CD4-positive, alpha-beta memory T cell (primary cell): ENCODE measurements at places on chromosomes 4 and X. TPM values are rescaled to one million over a fixed set of nuclear protein-coding genes. Genes with fewer than 3 reads are reported as not detected.

Gene PROM1
- not detected for total RNA-seq

Gene SLAIN2
- 87.5 TPM for total RNA-seq

Gene SOX3
- total RNA-seq = not detected

Gene AVPR2
- total RNA-seq = not detected

Gene GNRHR
- not detected for total RNA-seq

Gene RELL1
- total RNA-seq = 34.9 TPM

Gene FGF2
- not detected for total RNA-seq

DNA sequence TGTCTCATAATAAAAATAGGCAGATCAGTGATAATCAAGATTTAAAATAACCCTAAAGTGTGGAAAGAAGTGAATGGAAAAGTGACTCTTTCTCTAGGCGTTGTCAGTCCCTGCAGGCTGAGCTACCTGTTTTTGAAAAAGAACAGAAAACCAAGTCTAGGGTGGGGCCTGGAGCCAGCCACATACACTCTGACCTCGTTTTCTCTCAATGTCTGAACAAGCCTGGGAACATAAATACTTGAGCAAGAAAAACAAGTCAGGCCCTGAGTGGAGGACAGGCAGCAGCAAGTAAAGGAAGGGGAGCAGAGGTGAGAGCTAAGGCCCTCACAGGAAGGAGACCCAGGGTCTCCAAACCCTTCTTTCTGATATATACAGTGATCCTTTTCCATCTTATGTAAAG lies 91.7 kb upstream of the HPF1 start:
- DNase-seq = no peak

DNA sequence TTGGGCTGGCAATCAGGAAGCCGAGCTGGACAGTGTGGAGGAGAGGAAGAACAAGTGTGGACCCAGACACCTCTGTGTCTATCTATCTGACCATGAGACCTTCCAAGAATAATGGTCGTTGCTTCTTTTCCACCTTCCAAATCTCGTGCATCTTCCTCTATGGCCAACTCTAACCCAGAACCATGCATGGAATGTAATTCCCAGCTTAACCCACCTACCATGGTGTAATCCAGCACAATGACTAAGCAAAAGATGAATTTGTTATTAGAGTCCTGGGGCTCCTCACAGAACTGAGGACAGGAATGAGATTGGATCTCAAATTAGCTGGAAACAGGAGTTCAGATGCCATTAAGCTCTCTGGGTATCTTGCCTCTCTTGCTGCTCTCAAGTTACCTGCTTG lies 17.4 kb upstream of the TMEM184C start:
- DNase-seq = no peak

DNA sequence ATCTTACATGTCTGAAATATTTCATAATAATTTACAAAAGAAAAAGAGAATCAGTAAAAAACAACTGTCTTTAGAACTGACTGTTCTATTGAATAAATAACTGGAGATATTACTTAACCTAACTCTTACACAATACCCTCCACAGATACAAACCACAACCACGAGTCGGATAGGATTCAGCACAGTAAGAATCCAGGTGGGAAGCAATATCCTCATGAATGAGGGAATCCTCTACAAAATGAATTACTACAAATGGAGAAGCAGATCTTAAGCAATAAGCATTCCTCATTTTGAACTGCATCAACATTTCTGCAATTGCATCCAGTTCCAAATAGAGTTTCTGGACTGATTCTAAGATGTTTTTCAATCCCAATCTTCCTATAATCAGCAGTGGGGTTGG lies 227.1 kb downstream of the SH2D1A start:
- no peak for DNase-seq

DNA sequence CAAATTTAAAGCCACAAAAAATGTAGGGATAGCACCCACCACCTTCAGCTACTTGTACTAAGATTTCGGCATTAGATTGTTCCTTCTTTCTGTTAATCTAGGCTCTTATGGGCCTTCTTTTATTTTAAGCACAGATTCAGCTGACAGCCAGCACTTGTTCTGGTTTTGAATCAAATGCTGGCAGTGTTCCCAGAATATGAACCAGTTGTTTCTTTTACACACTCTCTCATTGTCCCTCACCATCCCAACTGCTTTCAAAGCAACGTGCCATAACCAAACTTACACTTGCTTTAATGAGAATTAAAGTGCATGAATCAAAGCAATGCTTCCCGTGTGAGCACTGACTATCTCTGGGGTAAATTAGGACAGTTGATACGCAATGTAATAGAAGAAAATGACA lies 744.5 kb upstream of the FAM241A start:
- no peak for DNase-seq

DNA sequence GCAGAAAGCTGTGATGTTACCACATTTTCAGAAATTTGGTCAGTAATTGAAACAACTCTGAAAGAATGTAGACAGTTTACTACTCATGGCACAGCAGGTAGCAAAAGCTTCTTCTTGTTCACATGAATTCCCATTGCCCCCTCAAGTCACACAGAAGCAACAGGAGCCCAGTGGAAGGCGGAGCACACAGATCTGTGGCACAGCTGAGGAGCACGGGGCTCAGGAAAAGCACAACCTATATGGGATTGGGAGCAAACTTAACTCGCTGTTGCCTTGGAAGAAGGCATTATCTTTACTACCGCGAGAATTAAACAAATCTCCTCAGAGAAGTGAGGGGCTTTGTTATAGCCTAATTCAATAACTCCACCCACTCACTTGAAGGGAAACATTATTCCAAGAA lies 358.5 kb downstream of the SPOCK3 start:
- DNase-seq = no peak

- no peak for DNase-seq
Measured at GRCh38 chr4:6907658-6908191, 1.9 kb upstream of the TBC1D14 start.

DNA sequence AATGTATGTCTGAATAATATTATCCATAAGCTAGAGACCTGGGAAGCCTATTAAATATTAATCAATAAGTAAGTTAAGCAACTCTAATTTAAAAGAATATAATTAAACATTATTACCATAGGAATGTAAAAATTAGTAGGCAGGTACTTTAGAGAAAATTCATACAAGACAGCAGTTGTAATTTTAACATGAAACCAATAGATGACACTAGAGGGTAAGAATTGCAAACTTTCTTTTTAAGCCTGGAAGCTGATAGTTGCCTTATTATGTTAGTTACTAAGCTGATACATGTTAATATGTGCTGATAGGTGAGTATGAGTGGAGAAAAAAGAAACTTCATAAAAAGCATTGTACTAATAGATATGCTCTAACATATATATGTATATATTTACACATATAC lies 1157.4 kb downstream of the FAM133A start:
- no peak for DNase-seq

DNA sequence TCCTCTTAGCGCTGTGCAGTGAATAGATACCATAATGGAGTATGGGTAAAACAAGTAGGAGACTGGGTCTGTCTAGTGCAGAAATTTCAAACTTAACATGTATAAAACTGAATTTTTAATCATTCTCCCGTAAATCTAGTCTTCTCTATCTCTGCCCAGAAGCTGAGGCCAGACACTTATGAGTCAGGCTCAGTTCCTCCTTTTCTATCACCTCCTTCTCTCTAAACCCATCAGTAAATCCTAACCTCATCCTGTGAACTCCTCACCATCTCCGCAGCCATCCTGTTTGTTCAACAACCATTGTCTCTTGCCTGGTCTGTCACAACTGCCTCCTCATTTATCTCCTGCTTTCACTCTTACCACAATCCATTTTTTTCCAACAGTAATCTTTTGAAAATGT lies 19.8 kb upstream of the SGMS2 start:
- no peak for DNase-seq
